ENCODE measurements at places on chromosomes 2 and 18.

- DNase-seq: no peak
Measured at GRCh38 chr2:72208225-72208624, 60.6 kb upstream of the CYP26B1 start.

GRCh38 chr2:146506851-146507250 lies 1338.0 kb upstream of the ACVR2A start:
- DNase-seq: no peak

DNA sequence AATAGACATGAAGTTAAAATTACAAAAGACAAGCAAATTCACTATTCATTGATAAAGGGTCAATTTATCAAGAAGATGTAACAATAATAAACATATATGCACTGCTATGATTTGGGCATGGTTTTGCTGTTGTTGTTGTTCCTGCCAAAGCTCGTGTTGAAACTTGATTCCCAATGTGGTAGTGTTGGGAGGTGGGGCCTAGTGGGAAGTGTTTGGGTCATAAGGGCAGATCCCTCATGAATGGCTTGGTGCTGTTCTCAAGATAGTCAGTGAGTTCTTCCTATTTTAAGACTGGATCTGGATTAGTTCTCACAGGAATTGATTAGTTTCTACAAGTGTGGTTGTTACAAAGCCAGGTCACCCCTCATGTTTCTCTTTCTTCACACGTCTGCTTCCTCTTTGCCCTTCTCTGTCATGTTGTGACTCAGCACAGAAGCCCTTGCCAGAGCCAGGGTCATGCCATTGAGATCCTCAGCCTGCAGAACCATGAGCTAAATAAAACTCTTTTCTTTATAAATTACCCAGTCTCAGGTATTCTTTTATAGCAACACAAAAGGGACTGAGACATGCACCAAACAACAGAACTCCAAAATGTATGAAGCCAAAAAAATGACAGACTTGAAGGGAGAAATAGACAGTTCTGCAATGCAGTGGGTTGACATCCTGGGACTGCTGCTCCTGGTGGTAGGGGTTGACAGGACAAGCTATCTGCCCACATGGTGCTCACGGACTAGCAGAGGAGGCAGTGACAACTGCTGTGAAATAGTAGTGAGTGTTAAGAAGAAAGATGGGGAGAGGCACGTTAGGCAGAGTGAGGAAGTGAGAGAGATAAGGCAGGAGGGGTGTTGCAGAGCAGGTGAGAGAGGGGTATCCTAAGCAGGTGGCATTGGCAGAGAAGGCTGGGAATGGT lies 18.6 kb upstream of the SKA1 start:
- DNase-seq: no peak

DNA sequence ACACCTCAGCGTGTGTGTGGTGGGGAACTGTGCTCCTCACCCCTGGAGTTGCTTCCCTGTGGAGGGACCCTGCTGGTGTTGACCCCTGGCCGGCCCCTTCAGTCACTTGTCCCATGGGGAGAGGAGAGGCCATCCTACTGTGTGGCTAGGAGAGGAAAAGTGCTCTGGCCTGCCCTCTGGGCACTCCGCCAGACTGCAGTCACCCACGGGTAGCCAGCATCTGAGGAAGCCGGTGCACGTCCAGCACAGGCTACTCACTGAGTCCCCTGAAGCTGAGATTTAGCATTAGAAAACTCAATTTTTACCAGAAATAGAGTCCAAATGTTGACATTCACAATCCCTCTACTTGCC lies 211.5 kb upstream of the RAB6C start:
- no peak for DNase-seq

- DNase-seq: no peak
Measured at GRCh38 chr2:204673877-204674276, 128.6 kb downstream of the PARD3B start.

- no peak for DNase-seq
Measured at GRCh38 chr2:15967415-15968279, 27.3 kb downstream of the MYCN start.

DNA sequence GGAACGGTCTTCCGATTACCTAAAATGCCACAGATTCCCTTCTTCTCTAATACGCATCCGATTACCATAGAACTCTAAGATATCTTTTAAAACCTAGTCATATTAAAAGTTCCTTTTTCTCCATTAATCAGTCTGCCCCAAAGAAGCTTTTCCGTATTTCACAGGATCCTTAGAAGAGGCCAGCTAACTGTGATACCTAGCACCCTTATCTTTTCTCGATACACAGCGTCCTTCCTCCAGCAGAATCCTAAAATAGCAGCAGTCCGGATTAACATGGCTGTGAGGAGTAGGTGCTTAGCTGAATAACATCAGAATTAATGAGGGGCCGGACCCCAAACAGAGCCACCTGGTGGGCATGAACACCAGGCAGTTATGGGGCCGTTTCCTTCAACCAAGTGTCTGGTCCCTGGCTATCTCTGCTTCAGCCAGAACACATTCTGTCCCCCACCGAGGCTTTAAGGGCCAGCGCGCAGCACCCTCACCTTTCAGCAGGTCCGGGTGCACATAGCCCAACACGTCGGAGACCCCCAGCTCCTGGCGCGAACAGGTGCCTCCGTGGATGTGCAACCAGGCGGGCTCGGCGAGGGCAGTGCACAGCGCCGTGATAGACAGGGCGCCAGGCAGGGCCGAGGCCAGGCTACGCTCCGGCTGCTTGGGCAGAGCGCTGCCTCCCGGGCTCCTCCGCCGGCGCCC lies 995 bp downstream of the TMEM127 start:
- DNase-seq: no peak

DNA sequence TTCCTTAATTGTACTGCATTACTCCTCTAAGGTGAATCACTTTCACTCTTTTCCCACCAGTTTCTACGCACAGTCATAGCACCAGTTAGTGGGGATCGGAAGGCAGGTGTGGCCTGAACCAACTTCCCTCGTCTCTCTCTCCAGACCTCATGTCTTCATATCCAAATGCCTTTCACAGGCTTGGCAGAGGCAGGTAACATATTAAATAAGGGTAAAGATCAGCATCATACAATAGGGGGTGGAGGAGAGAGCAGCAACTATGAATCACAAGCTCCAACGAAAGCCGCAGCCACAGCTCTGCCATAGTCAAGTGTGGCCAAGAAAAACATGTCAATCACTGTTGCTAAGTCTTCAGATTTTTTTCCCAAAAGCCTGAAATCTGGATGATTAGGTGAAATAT lies 40.3 kb downstream of the AP1S3 start:
- DNase-seq: no peak

GRCh38 chr2:215790523-215791421 lies 222.6 kb downstream of the MREG start:
- no peak for DNase-seq

DNA sequence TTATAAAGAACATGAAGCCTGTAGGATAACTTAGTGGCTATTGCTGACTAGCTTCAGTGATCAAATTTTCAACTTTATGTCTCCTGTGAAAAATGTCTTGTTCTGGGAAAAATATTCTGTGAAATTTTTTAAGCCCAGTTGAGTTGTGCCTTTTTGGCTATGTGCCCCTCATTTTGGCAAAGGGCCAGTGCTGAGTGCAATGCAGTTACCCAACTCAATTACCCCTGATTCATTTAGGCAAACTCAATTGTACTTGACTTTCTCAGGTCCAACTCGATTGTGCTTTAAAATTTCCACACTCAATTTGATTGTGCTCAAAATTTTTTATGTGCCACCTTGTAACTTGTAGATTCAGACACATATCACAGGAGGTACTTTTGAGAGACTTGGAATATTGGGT lies 548.8 kb upstream of the NRP2 start:
- no peak for DNase-seq

- DNase-seq: no peak
Measured at GRCh38 chr2:240155745-240156390, 15.4 kb upstream of the OTOS start.

- no peak for DNase-seq
Measured at GRCh38 chr2:229348128-229348527, 77.0 kb upstream of the PID1 start.

GRCh38 chr2:226798422-226799210 lies 1.0 kb downstream of the IRS1 start:
- no peak for DNase-seq

DNA sequence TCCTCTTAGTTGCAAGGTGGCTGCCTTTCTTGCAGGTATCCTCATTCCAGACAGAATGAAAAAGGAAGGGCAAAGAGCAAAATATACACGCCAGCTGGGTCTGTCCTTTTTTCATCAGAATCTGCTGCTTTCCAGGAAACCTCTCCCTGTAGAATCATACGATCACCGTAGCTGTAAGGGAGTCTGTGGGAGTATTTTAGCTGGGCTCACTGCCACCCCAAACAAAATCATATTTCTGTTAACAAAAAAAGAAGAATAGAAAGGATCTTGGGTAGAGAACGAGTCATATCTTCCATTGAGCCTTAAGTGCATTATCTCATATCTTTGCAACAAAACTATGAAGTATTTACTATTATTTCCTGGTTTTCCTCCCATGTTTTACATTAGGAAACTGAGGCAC lies 15.0 kb upstream of the TANC1 start:
- DNase-seq: no peak

DNA sequence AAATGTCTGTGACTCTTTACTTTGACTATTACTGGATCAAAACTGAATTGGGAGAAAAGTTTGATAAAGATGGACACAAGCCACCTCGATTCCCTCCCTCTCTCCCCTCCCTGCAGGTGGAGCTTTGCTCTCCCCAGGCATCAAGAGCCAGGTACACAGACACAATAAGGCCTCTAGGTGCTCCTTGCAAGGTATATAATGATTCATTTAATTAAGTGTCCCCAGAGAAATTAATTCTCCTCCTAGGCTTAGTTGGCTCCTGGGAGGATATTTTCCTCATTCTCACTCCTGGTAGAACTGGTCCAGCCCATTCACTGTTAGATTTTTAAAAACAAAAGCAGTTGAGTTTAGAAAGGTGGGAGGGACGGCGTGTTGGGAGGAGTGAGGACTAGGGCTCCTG lies 352.4 kb upstream of the SMIM21 start:
- DNase-seq: no peak

DNA sequence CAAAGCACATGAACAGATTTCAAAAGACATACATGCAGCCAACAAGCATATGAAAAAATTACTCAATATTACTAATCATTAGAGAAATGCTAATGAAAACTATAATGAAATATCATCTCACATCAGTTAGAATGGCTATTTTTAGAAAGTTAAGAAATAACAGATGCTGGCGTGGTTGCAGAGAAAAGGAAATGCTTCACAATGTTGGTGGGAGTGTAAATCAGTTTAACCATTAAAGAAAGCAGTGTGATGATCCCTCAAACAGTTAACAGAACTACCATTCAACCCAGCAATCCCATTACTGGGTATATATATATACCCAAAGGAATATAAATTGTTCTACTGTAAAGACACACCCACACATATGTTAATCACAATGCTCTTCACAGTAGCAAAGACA lies 117.7 kb upstream of the SETBP1 start:
- no peak for DNase-seq

DNA sequence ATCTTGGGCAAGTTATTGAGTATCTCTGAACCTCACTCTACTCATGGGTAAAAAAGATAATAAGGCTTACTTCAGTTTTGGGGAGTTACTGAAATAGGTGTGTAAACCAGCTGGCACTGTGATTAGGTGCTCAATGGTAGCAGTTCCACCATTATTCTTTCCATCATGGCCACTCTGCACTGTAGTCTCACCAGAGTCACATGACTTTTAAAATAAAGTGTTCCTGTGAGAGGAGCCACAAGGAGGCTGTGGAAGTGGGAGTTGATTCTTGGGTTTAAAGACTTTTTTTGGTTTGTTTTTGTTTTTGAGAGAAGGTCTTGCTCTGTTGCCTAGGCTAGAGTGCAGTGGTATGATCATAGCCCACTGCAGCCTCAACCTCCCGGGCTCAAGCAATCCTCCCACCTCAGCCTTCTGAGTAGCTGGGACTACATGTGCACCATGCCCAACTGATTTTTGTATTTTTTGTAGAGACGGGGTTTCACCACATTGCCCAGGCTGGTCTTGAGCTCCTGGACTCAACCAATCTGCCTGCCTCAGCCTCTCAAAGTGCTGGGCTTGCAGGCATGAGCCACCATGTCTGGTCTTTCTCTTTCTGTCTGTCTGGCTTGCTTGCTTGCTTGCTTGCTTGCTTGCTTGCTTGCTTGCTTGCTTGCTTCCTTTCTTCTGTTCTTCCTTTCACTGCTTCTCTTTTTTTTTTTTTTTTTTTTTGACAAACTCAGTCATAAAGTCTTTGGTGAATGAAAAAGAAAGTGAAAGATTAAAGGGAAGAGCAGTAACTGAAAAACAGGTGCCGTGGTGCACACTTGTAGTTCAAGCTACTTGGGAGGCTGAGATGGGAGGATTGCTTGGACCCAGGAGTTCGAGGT lies 21.2 kb upstream of the ACVR1 start:
- no peak for DNase-seq

DNA sequence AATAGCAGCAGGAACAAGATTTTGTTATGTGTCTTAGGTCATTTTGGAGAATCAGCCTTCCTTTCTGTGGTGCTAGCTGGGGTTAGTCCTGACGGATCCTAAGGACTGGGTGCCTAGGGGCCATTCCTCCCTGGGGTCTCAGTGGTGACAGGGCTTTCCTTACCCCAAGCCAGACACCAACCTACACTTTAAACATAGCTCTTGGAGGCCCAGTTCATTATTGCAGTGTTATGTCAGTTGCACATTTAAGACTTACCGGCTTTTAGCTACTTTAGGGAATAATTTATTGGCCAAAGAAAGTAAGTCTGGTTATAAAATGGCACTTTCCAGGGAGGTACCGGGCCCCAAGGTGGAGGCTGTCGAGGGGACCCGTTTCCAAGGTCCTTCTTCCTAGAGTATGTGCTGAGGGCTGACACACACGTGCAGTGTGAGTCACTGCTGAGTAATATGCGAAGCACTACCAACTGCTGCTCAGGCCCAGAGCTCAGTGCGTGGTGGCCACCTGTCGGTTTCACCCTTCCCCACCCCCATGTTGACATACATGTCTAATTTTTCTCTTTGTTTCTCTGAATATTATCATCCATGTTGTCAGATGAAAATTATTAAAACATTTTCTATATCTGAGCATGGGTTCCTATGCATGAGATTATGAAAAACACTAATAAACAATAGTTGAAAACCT lies 37.0 kb upstream of the GRHL1 start:
- no peak for DNase-seq

DNA sequence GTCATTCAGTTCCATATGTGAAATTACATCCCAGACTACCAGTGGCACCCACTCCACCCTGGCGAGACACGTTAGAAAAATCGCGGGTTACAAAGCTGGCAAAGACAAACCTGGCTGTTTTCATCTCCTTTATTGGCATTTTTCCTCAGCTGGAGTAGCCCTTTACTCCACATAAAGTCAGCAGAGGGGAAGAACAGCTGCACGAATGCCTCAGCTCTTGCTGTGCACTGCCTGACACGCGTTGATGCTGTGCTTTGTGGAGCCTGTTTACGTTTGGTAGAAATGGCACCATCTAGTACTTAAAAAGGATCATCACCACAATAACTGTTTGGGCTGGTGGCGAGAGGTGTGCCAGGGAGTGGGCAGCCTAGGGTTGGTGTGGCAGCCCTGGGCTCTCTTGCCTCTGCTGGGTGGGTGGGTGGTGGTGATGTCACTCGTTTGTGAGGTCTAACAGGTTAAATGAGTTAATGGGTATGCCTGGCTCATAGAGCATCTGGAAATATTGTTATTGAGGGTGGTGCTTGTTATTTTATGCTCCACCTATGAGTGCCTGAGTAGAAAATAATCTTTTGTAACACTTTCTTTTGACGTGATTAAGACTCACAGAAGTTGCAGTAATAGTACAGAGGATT lies 16.4 kb downstream of the FARP2 start:
- no peak for DNase-seq
